NCI-H1048 (cell line): ENCODE measurements at places on chromosomes 12 and 14.

DNA sequence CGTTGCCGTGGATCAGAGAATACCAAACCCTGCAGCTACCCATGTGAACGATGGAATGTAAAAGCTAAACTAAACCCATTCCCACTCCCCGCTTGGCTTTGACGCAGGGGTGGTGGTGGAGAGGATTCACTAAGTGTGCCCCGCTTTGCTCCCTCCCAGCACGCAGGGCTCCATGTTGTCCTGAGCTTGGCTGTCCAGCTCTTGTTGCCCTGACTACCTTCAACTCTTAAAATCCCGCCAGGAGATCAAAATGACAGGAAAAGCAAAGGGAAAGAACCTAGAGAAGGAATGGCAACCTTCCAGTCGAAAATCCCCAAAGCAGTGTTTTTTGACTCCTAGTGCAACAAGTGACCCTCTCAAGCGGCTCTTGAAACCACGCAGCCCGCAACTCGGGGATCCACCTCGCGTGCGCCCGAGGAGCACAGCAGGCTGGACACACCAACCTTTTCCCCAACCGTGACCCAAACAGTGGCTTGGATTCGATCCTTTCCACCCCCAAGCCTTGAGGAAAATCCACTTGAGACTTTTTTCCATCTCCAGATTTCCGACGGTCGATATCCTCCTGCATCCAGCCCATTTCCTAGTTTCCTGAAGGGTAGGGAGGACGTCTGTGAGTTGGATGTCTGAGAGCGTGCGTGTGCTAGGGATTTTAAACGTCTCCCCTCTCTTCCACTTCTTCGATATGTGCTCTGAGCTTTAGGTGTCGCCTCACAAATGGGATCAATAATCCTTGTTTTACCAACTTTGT is 1.4 kb downstream of the SYT10 start:
- DNase-seq = no peak

DNA sequence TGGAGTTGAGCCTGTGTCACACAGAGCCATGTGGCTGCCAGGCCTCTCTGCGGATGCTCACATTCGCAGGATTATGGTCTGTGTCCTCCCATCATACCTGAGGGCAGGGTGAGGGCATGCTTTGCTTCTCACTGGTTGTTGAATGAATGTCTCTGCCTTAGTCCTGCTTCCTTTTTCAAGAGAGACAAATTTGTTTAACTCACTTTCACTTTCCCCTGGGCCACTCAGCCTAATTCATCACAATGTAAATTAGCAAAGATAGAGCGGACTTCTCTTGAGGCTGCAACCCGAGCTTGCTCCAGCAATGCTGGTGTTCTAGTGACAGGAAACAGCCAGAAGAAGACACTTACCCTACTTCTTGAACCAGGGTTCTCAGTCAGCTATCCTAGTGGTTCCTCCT is 35.5 kb upstream of the PAX9 start:
- DNase-seq = no peak

DNA sequence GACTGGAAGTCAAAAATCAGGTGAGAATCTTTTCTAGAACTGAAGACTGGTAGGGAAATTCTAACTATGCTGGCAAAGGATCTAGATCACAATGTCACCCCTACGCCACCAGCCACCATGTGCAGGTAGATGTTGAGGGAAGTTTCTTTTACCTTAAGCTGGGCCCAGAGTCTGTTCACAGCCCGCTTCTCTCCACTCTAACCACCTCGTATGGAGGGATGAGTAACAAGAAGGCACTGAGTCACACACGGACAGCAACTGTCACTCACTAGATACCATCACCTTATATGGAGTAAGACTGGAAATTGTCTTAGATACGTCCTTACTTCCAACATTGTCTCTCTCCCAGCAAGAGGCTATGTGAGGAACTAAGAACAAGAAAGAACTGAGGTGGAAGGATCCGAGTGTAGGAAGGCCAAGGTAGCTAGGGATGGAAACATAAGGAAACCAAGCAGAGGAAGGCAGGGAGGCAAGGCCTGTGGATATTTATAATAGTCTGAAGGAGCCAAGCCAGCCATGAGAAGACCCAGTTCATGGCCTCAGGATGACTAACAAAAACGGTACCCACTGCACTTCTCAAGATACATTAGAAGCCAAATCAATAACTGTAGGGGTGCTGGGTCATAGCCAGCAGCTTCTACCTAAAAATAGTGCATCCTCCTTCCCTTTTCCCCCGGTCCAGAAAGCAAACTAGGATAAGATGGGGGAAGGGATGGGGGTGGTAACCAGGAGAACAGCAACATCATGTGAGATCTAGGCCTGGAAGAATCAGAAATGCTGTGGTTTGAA is 15.5 kb downstream of the REM2 start:
- no peak for DNase-seq

- no peak for DNase-seq
Observed at GRCh38 chr12:47361389-47362021, 281.7 kb upstream of the AMIGO2 start.

DNA sequence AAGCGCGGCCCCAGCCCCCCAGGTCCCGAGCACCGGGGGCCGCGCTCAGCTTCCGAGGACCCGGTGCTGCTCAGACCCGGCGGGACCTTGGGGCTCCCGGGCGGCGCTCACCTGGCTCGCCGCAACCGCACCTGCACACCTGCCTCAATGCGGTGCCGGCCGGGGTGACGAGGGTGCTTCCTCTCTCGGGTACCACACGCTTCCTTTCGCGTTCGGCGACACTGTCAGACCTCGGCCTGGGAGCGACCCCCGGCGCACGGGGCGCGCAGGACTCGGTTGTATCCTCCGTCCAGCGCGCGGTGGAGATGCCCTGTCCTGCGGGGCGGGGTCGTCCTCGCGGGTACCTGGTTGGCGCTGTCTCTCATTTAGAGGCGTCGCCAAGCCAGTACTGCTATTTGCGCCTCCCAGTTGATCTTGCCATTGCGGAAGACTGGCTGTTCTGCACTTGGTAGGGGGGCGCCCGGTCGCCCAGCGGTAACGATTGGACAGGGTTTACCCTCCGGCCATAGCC is 718 bp downstream of the PACS2 start:
- DNase-seq = no peak

DNA sequence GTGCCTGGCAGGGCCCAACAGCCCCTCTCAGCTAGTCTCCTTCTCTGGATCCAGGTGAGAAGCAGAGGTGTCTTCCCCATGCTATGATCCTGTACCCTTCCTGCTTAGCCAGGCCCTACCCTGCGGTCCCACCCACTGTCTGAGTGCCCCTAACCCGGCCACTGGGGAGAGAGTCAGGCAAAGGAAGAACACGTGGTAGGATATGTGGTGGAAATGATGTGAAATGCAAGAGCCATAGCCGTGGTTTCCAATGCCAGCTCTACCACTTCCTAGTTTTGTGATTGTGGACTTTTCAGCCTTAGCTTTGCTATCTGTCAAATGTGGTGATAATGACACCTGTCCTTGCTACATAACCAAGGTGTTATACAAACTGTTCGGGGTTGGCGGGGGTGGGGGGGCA is 15.8 kb downstream of the KRT2 start:
- DNase-seq = no peak
